Left renal cortex interstitium (tissue), 4 donors: ENCODE measurements at places on chromosomes 13 and 19. TPM values are rescaled to one million over a fixed set of nuclear protein-coding genes. Genes with fewer than 3 reads are reported as not detected.

Gene ZNF709
- polyA plus RNA-seq: 9.9 TPM

Gene ZNF534
- polyA plus RNA-seq: 0.57 TPM

Gene PRSS57
- 0.48 TPM for polyA plus RNA-seq

Gene NKPD1
- polyA plus RNA-seq: 0.22 TPM

Gene SIAH3
- polyA plus RNA-seq: 0.86 TPM

Gene PRTN3
- 0.65 TPM for polyA plus RNA-seq

Gene KCNN1
- polyA plus RNA-seq: 5.6 TPM

Gene MCF2L
- 45.1 TPM for polyA plus RNA-seq

Gene NEK5
- polyA plus RNA-seq: 6.7 TPM

DNA sequence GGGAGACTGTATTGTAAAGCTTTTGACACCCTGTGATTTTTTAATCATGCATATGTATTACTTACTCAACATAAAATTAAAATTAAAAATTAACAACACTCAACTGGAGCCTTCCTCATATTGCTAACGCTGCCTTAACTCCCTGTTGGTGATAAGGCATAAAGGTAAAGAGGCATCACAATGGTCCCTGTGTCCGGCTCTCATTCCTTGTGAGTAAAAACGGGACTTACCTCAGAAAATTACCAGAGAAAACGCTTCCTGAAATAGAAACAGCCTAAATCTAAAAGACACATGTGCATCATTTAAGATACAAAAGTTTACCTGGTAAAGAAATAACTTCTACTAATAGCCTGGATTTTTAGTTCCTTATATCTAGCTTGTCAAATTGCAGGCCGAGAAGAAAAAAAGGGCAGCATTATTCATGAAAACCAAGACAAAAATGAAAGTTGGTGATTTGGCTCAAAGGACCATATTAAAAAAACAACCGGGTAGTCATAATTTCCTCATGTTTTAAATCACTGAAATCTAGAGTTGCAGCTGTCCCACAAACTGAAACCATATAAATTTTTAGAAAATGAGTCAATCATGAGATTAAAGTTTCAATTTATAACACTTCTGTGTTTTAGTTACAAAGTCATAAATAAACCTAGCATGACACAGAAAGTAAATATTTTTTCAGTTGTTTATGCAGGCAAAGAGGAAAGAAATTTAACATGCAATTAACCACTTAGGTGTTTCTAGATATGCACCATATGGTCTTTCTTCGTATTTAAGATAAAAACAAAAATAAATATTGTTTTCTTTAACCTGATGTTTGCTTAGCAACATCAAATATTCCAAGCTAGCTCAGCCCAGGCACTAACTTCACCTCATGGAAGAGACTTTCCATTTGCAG is 94.7 kb downstream of the MIPEP start:
- no peak for DNase-seq

DNA sequence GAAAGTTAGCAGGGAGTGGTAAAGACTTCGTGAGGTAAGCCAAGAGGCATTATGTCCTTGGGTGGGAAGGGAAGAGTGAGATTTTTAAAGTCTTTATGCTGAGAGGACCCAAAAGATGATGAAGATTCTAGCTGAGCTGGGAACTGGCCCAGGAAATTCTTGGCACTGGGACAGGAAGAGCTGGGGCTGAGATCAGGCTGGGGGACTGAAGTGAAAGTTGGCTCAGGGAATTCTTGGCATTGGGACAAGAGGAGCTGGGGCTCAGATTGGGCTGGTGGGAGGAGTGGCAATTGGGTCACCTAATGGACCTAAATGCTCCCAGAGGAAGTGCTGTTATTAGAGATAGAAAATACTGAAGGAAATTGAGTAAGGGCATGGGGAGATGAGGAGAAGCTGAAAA is 8.8 kb downstream of the SCEL start:
- DNase-seq: peak; percentile 29

- DNase-seq: no peak
Observed at GRCh38 chr13:33931397-33932311, 113.7 kb downstream of the RFC3 start.

- DNase-seq: no peak
Observed at GRCh38 chr13:92136449-92137155, 738.2 kb downstream of the GPC5 start.

DNA sequence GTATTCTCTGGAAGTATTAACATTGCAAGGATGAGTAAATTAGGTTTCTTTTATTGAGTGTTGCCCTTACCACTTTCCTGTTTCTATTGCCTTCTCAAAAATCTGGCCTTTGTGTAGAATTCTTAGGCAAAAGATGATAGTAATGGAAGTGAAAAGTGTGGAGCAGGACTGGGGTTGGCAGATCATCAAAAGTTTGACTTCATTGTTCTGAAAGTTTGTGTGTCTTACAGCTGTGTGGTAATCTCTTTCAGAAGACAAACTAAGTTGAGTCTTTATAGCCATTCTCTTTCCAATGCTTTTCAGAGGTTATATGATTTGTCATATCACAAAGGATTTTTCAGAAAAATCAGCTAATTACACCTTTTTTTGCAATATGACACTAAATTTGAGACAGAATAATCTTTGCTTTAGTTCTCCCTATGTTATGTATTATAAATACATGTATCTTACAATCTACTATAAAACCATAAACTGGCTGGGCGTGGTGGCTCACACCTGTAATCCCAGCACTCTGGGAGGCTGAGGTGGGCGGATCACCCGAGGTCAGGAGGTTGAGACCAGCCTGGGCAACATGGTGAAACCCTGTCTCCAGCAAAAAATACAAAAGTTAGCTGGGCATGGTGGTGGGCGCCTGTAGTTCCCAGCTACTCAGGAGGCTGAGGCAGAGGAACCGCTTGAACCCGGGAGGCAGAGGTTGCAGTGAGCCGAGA is 8.7 kb upstream of the KCNRG start:
- DNase-seq: no peak

DNA sequence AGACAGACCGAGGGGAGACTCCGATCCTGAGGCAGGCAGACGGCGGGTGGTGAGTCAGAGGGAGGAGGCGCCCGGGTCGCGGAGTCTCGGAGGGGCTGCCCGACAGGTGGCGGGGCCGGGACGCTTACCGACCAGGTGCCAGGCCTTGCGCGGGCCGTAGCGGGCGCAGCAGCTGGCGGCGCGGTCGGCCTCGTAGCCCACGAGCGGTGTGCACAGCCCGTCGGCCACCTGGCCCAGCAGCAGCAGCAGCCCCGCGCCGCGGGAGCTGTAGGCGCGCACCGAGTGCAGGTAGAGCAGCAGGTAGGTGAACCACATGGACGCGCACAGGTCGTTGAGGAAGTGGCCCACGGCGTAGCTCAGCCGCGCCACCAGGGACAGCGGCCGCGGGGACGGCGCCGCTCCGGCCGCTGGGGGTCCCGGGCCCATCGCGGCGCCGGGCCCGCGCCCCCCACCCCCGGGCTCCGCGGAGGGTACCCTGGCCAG is 367 bp downstream of the MFSD12 start:
- DNase-seq: no peak

DNA sequence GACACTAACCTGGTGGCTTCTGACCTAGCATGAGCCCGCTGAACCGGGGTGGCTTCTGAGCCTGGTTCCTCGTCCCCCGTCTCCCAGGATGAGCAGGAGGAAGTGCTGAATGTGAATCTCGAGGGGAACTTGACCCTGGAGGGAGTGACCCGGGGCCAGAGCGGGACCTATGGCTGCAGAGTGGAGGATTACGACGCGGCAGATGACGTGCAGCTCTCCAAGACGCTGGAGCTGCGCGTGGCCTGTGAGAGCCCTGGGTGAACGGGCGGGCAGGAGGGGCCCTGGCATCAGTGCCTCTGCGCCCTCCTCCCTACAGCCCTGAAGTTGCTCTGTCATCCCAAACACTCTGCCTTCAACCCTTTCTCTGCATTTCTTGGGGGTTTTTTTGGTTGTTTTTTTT is 5.6 kb downstream of the BCAM start:
- no peak for DNase-seq

- DNase-seq: no peak
Observed at GRCh38 chr13:83709426-83710132, 172.7 kb downstream of the SLITRK1 start.

- peak; percentile 4 for DNase-seq
Observed at GRCh38 chr13:107076801-107077200, 508.9 kb upstream of the ARGLU1 start.

- DNase-seq: no peak
Observed at GRCh38 chr13:107271227-107271626, 703.3 kb upstream of the ARGLU1 start.

DNA sequence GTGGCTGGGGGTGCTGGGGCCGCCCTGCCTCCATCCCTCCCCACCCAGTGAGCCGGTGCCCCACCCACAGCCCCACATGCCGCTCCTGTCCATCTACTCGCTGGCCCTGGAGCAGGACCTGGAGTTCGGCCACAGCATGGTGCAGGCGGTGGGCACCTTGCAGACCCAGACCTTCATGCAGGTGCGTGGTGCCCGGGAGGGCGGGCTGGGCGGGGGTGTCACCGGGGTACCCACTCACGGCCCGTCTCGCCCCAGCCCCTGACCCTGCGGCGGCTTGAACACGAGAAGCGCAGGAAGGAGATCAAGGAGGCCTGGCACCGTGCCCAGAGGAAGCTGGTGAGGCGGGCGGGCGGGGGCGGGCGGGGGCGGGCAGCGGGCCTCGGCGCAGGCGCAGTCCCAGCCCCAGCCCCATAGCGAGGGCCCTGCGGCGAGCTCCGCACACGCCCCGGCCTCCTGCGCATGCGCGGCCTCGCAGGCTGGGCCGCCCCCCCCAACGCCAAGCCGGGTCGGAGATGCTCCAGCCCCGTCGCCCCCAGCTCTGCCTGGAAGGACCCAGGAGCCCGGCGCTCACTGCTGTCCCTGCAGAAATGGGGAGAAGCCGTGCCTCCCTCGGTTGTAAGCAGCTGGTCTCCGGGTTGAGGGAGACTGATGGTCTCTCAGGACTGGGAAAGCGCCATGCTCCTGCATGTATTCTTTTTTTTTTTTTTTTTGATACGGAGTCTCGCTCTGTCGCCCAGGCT is 7.7 kb downstream of the ARHGAP45 start:
- DNase-seq: no peak

DNA sequence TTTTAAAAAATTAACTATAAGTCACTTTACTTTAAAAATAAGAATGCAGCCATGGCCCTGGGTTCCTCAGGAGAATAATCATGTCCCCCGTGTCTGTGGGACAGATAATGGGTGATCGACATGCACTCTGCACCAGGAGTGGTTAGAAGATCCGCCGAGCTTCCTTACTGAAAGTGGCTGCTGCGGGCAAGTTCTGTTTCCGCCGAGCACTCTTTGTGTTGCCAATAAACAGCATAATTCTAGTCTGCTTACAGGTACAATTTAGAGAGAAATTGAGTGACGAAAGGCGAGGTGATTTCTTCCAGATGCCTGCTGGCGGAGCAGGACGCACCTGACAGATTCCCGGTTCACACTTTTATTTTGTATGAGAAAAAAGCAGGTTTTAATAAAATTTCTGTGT is 139.0 kb downstream of the SOX1 start:
- DNase-seq: no peak

DNA sequence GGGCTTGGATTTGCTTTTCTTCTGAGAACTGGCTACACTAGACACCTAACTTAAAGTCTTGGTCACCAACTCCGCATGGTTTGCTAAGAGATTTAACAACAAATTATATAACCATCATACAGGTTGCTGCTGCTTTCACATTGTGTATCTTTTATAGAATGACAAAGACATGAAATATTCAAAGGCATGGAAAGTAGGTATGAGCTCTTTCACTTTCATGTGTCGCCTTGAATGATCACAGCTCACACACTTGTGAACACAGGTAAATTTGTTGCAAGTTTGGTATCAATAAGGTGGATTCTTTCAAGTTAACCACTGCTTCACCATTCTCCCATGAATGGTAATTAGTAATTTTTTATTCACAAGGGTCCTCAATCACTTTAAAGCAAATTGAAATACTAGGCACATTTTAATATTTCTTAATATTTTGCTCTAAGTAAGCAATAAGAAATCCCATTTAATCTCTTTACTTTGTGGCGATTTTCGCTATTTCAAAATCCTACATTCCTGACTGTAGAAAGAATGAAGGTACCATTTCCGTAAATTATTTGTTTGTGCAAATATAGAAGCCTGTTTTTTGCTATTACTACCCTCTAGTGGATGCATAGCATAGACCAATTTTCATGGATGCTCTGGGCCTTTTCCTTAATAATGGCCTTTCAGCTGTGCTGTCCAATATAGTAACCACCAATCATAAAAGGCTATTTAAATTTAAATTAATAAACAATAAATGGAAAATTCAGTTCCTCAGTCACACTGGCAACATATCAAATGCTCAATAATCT is 45.5 kb upstream of the FREM2 start:
- no peak for DNase-seq

- DNase-seq: no peak
Observed at GRCh38 chr13:88592105-88592504, 920.9 kb downstream of the SLITRK5 start.

DNA sequence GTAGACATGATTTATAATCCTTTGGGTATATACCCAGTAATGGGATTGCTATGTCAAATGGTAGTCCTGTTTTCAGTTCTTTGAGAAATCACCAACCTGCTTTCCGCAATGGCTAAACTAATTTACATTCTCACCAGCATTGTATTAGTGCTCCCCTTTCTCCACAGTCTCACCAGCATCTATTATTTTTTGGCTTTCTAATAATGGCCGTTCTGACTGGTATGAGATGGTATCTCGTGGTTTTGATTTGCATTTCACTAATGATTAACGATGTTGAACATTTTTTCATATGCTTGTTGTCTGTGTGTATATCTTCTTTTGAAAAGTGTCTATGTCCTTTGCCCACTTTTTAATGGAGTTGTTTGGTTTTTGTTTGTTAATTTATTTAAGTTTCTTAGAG is 165.1 kb downstream of the PDS5B start:
- no peak for DNase-seq

DNA sequence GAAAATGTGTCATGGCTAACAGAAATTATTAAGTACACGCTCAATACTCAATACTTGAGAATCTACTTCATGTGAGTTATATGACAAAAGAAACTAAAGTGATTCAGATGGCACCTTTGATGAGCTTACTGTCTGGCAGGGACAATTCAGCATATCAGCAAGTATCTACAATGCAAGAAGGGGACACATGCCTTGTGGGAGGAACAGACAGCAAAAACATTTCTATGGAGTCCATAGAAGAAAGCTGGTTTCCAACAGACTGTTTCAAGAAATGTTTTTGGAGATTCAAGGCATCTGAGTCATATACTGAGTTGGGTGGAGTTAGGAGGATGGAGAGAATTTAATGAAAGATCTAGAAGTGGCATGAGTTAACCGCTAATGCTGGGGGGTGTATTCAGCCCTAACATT is 54.7 kb downstream of the MBNL2 start:
- no peak for DNase-seq

DNA sequence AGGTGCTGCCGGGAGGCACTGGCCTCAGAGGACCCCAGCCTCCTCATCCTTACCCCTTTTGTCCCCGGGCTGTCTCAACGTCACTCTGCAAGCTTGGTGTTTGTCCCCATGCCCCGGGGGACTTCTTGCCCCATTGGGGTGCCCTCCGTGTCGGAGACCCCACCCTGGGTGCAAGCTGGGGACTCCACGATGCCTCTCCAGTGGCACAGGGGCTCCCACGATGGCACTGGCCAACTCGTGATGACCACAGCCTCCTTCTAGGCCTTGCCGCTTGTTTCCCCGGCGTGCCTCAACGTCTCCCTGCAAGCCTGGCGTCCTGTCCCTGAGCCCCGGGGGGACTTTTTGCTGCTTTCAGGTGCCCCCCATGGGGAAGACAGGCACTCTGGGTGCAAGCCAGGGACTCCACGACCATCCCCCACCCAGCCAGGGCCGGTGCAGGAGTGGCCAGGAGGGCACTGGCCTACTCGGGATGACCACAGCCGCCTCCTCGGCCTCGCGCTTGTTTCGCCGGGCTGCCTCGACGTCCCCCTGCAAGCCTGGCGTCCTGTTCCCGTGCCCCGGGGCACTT is 237.0 kb downstream of the TUBA3C start:
- DNase-seq: no peak
